ENCODE measurements at places on chromosomes 12 and 14.

DNA sequence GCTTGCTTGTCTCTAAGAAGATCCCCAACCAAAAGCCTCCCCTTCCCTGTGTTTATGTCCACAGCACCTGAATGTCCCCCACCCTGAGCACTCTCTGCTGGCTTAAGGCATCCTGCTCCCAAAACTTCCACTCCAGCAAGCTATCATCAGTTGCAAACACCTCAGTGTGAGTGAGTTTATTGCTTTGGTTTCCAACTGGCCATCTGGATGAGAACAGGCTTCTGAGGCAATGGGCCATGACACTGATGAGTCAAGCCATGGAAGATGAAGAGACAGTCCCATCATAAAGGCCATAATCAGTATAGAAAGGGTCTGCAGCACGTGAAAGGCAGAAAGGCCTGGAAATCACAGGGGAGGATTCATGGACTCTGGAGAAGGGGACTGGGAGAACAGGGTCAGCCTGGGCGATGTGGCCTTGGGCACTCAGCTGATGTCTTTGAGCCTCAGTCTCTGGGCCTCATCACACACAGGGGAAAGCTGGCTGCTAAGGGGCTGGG, 12.8 kb downstream of the CMKLR1 start:
- DNase-seq = no peak

DNA sequence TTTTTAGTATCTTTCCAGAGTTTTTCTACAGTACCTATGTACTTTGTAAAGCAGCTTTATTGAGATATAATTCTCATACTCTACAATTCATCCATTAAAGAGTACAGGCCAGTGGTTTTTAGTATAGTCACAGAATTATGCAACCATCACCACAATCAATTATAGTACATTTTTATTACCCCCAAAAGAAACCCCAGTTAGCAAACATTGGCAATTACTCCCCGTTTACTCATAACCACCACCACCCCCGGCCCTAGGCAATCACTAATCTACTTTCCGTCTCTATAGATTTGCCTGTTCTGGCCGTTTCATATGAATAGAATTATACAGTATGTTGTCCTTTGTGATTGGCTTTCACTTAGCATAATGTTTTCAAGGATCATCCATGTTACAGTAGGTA, 119.8 kb downstream of the KICS2 start:
- no peak for DNase-seq

DNA sequence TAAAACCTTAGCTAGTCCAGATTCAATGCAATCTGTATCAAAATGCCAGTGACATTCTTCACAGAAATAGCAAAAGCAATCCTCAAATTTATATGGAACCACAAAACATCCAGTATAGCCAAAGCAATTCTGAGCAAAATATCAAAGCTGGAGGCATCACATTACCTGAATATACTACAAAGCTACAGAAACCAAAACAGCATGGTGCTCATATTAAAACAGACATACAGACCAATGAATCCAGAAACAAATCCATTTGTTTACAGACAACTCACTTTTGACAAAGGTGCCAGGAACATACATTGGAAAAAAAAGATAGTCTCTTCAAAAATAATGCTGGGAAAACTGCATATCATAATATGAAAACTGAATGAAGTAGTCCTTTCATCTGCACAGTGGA, 4.8 kb downstream of the KLRC4 start:
- no peak for DNase-seq

- DNase-seq = no peak
Measured at GRCh38 chr14:95346820-95347219, 27.1 kb upstream of the CLMN start.

DNA sequence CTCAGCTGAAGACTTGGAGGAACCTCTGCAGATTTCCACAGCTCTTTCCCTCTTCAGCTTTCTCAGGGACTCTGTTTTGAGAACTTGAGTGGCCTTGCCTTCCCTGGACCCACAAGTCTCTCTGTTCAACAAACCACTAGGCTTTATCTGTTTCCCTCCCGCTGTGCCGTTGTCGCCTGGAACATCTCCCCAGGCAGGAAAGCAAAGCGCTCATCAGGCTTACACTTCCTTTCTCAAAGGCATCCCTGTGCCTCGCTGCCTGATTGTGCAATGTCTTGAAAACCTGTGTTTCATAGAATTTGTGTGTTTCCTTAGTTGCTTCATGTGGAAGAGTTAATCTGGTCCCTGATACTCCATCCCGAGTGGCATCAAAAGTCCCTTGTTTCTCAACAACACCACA, 64.1 kb downstream of the PPM1A start:
- DNase-seq = no peak

- DNase-seq = no peak
Measured at GRCh38 chr14:34165847-34166350, 215.0 kb upstream of the EGLN3 start.

DNA sequence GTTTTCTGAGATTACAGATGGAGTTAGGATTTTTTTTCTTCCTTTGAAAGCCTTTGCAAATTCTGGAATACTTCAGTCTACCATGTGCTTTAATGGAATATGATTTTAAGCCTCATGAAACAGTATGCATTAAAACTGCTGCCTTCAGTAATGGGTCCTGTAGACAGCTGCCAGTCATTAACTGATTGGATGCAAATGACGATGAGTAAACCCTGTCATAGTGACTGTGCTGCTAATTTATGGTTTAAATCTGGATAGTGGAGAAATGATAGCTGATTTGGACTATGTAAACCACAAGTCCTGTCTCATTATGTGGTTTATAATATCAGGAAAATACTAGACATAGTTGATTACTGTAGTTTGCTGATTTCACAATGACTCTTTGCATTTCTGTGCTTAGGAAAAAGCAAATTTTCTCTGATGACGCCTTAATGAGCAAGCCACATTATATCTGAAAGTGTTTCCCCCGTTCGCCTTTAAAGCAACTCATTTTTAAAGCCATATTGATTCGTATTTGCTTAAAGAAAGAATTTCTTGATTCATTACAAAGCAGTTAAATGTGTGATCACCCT, 217.6 kb downstream of the TMTC2 start:
- no peak for DNase-seq

- no peak for DNase-seq
Measured at GRCh38 chr12:95215949-95216348, 1.3 kb downstream of the FGD6 start.

DNA sequence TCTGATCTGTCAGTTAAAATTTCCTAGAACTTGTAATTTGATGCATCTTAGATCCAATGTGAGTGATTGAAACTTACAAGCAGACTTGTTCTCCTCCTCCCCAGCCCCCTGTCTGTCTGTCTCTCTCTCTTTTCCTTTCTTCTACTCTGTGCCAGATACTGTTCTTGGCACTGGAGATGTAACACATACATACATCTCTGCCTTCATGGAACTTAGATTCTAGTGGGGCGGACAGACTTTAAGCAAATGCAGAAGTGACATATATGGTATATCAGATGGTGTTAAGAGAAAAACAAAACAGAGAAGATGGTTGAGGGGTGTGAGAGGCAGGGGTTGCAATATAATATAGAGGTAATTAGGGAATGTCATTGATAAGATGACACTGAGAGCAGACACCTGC, 6.6 kb downstream of the CHST11 start:
- no peak for DNase-seq

- DNase-seq = no peak
Measured at GRCh38 chr14:104326848-104327247, 188.5 kb downstream of the KIF26A start.

DNA sequence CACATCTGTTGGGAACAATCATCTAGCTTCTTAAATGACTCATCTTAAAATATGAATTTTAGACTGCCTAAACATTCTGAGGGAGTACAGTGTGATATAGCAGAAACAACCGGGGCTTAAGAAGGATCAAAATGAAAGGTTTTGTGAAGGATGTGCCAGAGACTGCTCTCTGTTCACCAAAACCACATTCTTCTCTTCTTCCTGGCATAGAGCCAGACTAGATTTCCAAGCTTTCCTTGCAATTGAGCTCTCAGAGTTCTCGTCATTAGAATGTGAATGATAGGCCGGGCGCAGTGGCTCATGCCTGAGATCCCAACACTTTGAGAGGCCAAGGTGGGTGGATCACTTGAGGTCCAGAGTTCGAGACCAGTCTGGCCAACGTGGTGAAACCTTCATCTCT, 94.5 kb downstream of the LRRIQ1 start:
- no peak for DNase-seq

DNA sequence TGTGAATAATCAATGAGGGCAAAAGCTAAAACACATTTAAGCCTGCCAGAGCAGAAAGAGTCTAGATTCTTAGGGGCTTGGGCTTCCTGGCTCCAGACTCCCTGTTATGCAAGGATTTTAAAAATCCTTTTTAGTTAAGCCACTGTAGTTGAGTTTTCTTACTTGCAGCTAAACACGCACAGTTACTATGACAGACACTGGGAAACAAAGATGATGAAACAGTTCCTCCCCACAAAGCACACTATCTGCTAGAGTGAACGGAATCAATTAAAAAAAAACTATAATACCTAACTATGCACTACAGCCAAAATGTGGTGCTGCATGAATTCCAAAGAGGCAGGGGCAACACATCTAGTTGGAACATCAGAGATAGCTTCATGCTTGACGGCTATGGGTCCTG, 28.2 kb downstream of the RPS6KA5 start:
- DNase-seq = no peak

- DNase-seq = no peak
Measured at GRCh38 chr12:59164991-59165718, 244.9 kb upstream of the LRIG3 start.

DNA sequence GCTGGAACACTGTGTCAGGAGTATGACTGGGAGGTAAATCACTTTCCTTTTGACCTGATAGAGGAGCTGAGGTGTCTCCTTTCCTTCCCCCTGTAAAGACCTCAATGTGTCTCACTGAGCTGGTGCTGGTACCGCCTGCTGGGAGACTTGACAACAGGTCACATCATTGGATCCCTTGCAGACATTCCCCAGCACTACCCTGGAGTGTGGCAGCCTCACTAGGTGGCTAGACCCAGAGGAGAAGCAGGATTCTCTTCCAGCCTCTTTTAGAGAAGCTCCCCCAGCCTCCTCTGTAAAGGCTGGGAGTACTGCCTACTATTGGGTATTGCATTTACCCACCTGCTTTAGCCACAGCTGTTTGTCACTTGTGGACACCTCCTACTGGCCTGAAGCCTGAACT, 223.9 kb downstream of the ADGRD1 start:
- DNase-seq = no peak

GRCh38 chr12:91094032-91094662, 17.1 kb downstream of the LUM start:
- DNase-seq = no peak

GRCh38 chr14:50726372-50727107, 58.4 kb upstream of the SAV1 start:
- DNase-seq = no peak

DNA sequence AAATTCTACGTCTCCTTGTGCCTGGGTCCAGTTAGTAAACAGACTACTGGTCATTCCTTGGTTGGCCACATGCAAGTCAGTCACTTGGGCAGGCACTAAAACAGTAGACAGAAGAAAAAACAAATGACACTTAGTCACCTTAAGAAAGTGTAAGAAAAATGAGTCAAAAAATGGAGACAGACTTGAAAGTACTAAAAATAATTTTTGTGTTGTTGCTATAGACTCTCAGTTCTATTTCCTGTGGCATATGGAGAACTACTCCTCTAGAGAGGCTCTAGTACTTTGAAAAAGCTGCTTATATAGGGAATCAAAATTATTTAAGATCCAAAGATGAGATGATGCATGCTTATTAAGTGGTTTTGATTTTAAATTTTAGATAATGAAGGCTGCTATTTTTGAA, 56.0 kb downstream of the PTPRB start:
- DNase-seq = no peak

GRCh38 chr12:8697476-8698131, at the start of gene RIMKLB:
Gene RIMKLB (plus strand): TSS chr12:8697991. CDS start chr12:8713867, 15,876 bp downstream.
- DNase-seq = peak; percentile 74

- DNase-seq = no peak
Measured at GRCh38 chr14:52025310-52025709, 36.0 kb downstream of the RTRAF start.

GRCh38 chr14:100778526-100778882, 47.4 kb upstream of the MEG3 start:
- DNase-seq = no peak

DNA sequence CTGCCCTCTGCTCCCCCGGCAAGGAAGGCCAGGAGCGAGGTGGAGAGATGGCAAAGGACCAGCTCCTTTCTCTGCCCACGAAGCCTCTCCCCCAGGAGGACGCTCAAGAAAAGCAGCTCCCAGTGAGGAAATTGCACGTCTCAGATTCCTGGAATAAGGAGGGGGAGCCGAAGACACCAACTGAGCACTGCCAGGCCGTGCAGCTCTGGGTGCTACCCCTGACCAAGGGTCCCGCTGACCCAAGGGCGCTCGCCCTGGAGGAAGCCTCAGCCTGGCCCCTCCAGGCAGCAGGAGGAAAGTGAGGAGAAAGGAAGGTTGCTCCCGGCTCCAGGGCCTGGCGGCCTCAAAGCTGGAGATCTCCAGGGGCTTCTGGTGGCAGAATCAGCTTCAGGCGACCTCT, 174.1 kb upstream of the SFSWAP start:
- DNase-seq = no peak

DNA sequence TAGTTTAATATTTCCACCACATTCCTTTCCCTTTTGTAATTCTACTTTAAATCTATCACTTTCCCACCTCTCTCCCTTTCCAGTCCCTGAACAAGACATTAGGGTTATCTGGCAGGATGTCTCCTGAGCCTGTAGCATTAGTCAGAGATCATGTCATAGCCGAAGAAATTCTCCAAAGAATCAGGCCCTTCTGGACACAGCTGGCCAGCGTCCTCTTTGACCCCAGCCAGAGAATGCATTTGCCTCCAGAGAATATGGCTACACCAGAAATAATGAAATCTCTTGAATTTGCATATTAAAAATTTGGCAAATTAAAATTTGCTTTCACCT, 56.7 kb downstream of the NTF3 start:
- DNase-seq = no peak

DNA sequence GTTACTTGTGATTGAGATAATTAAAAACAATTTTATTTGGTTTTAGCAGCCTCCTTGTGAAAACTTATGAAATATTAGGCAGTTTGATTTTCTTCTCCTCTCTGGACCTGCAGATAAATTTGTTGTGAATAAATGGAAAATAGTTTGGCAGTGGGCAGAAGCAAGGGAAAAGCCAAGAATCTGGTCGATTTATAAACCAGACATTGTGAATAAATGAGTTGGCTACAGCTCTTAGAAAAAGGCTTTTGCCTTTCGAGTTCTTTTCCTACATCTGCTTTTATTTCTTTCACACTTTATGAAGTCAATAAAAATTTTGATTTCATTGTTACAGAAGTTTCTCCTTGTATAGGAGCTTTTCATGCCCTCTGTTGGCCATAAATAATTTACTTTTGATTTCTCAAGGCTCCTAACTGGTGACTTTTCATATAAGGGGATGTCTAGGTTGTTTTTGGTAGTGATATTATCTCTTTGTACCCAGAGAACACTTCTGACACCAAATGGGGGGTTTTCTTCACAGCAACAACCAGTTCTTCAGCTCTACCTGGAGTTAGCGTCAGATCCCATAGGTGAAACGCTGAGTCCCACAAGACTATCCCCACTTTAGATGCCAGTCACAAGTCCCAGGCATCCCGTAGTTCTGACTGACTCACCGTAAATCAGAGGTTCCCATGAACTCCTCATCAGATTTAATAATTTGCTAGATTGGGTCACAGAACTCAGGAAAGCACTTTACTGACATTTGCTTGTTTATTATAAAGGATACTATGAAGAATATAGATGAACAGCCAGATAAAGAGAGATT, 136.5 kb upstream of the DNM1L start:
- no peak for DNase-seq
